H4 (cell line): ENCODE measurements at places on chromosomes 2 and 18.
A peak's percentile ranks its signal among the peaks of the same experiment; 100 is the strongest.

DNA sequence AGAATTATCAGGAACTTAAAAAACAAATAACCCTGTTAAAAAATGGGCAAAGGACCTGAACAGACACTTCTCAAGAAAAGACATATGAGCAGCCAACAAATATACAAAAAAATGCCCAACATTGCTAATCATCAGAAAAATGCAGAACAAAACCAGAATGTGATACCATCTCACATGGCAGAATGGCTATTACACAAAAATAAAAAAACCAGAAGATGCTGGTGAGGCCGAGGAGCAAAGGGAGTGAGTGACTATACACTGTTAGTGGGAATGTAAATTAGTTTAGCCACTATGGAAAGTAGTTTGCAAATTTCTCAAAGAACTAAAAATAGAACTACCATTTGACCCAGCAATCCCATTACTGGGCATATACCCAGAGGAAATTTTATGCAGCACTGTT is 95.8 kb upstream of the DSEL start:
- no peak for DNase-seq

DNA sequence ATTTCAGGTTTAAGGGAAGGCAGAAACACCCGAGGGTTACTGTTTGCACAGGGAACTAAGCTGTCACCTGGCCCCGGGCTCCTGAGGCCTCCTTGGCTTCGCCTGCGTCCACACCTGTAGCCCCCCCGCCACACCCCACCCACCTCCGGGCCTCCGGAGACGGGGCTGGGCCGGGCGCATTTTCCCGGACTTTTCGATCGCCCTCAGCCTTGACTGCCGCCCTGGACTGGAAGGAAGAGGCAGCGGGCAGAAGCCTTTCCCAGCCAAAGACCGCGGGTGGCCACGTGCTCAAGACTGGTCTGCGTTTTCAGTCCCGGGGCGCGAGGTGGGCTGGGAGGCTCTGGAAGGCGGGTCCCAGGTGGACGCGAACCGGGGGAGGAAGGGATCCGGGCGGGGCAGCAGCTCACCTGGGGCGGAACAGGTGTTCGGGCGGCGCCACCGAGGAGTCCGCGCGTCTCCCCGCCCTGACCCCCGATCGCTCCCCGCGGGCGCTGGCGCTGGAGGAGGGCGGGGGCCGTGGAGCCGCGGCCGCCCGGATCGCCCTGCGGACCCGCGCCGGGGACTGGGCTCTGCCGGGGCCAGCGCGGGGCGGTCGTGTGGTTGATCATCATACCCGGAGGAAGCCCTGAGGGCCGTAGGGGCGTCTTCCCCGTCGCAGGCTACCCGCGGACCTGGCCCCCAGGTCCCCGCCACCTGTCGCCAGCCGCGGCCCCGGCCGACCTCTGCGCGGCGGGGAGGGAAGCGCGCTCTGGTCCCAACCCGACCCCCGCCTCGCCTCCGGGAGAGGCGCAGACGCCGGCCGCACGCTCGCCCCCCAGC is 3.2 kb downstream of the ID2 start:
- no peak for DNase-seq

DNA sequence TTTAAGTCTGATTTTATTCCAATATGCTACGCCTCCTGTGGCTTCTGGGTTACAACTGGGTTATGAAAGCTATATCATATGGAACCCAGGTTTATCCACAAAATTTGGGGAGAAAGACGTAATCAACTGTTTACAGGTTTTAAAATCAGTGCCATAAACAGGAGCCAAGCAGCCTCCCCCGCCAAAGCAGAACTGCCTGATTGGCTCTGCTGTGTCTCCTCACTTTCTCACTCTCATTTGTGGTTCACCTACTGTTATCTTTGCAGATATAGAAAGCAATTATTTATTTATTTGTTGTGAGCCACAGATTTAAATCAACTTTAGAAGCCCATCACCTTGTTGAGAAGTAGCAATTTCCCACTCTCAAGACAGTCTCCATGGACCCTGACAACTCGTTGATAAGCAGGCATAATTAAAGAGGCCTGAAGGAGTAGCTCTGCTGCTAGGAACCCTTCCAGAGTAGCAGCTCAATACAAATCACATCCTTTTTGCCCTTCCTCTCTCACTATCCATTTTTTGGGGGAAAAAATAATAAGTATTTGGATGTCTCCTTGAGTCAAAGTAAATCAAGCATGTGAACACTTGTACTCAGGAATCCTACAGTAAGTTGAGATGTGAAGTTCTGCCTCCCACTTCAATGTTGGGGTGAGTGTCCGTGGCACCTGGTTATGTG is 191.0 kb upstream of the CCDC150 start:
- DNase-seq, result no peak

GRCh38 chr18:50721451-50722120 is 98.2 kb downstream of the MRO start:
- no peak for DNase-seq

DNA sequence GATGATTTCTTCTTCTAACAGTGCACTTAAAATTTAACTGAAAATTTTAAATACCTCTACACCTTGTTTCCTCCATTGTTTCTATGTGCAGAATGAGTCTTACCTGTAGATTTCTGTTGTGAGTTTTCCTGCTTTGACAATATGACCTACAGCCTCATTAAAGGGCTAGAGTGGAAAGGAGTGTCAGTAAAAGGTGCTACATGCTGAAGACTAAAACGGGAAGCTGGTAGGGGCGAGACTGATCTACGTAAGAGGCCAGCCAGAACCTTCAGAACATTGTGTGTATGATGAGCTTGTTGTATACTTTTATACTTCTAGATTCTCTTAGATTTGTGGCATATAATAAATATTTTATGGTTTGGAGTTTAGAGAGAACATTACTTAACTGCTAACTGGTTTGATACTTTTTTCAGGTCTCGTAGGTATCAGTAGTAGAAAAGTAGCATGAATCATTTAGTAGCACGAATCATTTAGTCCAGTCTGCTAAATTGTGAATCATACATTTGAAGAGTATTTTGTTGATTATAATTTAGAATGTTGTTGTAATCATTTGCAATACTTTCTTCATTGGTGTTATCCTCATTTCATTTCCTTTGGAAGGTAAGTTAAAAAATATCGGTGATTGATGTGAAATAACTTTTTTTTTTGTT is 14.3 kb downstream of the INSIG2 start:
- DNase-seq, result no peak

GRCh38 chr2:27771202-27771547 is 344 bp upstream of the MRPL33 start:
- no peak for DNase-seq

- DNase-seq, result peak; percentile 88
Measured at GRCh38 chr2:101223814-101224231, 28.9 kb upstream of the CNOT11 start.

DNA sequence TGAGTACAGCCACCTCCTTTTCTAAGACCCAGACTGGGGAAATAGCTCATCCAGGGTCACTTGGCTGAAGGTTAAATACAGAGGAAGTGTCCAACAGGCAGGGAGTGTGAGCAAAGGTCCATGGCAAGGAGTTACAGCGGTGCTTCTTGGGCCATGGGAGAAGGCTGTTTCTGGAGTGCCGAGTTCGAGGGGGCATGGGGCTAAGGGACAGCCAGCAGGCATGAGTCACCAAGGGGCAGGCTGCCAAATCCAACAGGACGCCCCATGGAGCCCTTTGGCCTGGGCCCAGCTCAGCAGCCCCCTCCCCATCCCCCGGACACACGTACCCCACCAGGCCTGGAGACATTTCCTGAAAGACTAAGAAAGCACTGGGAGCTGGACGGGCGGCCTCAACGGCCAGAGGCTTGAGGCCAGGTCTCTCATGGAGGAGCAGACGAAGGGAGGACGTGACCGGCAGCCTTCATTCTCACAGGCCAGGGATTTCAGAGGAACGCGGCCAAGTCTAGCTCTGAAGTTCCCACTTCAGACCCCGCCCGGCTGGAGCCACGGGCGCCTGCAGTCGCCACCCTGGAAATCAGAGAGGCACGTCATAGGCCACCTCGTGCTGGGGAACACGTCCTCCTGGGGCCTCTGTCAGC is 160.4 kb downstream of the SMAD7 start:
- no peak for DNase-seq

GRCh38 chr18:407191-407590 is 93.3 kb downstream of the COLEC12 start:
- DNase-seq, result no peak
